ENCODE measurements at places on chromosomes 13 and 19. TPM values are rescaled to one million over a fixed set of nuclear protein-coding genes. Genes with fewer than 3 reads are reported as not detected.

DNA sequence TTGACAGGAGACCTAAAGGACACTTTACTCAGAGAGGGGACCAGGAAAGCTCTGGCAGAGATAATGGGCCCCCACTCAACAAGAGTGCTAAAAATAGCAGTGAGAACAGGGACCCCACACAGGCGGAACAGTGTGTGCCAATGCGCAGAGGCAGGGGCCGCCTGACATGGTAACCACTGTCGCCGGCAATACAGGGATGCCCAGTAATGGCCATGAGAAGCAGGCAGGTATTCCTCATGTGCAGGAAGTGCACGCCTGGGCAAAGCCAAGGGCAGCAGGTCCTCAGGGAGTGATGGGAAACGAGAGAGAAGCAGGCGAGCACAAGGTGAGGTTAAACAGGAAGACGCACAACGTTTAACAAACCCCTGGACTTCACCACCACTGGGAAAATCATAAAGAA is 757.1 kb downstream of the LIG4 start:
- no peak for DNase-seq

Gene SBK2
- not detected for total RNA-seq

DNA sequence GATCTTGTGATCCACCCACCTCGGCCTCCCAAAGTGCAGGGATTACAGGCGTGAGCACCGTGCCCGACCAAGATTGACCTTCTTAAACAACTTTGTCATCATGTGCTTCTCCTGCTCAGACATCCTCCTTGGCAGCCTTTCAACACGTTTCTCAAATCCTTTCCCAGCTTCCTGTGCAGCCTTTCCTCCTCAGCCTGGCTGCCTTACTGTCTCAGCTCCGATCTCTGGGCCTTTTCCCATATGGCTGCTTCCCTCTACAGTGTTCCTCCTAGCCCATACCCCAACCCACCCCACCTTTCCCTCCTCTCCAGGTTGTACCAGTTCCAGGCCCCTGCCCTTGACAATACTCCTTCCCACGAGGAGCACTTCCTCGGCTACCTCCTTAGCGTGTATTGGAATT is 7.2 kb downstream of the PHF11 start:
- DNase-seq = no peak

Gene ADGRE2
- 10.3 TPM for total RNA-seq

Gene NLRP5
- total RNA-seq = not detected

Gene IGSF23
- total RNA-seq = 0.93 TPM

Gene MKNK2
- total RNA-seq = 118 TPM

DNA sequence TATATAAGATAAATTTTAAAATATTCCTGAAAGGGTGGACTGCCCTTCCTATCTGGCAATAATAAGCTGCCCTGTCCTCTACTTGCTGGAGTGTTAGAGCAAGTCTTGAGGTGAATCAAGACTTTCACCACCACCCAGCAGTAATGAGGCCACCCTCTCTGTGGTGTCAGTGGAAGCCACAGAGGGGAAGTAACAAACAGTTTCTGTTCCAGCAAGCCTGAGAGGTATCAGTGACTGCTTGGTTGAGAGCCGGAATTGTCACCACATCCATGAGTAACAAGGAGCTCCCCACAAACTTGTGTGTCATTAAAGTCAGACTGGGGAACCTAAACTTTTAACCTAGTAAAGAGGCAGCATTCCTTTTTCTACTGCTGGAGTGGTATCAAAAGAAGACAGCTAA is 532.7 kb upstream of the SPRY2 start:
- no peak for DNase-seq

DNA sequence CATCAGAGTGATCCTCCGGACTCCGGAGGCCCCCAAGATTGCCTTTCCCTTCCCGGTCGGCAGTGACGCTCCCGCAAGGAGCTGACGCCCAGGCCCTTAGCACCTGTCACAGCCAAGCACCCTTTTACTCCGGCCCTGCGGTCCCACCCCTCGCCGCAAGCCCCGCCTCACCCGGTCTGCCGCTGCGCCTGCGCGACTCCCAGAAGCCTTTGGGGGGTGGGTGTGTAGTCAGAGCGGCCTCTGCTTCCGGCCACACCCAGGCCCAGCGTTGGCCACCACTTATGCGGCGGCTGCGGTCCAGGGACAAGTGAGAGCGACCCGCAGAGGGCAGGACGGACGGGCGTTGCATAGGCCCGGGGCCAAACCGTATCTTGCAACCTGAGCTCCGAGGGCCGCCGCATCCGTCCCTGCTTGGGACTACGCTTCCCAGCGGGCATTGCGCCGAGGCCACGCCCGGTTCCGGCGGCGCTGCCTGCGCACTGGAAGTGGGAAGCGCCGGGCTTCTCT is 441 bp upstream of the ZFP28 start:
- DNase-seq = peak; percentile 92

Gene ADPRHL1
- total RNA-seq = 2.5 TPM

DNA sequence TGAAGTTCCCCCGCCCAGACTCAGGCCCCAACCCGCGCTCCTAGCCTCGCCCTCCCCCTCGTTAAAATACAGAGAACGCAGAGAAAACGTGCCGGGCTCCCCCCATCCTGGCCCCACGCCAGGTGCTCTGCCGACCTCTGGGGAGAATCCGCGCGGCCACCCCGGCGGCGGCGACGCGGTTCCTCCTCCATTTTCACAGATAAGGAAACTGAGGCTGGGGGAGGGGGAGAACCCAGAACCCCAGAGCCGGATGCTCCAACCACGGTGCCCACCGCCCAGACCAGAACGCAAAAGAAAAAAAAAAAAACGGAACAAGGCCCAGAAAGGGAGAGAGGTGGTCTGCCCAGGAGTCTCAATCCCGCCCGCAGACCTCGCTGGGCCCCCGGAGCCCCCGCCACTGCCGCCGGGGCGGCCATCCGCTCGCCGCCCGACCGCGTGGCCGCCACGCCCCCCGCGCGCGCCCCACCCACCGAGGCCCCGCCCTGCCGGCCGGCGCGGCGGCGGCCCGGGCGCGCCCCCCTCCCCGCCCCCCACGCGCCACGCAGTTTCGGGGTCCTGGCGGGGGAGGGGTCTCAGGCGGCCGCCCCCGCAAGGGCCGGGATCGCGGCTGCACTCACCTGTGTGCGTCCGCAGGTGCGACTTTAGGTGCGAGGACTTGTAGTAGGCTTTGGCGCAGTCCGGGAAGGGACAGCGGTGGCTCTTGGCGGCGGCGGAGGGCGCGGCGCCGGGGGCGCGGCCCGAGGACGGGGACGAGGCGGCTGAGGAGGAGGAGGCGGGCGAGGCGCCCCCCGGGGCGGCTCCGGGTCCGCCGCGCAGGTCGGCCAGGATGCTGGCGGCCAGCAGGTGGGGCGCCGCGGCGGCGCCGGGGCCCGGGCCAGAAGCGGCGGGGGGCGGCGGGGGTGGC is 703 bp downstream of the KLF16 start:
- no peak for DNase-seq

Gene ZIC2
- 0.59 TPM for total RNA-seq

- DNase-seq = no peak
Observed at GRCh38 chr13:107035778-107036177, 467.8 kb upstream of the ARGLU1 start.

GRCh38 chr19:10419200-10419645 is 1.1 kb upstream of the PDE4A start:
- DNase-seq = no peak

Gene EXOSC5
- 11.4 TPM for total RNA-seq

DNA sequence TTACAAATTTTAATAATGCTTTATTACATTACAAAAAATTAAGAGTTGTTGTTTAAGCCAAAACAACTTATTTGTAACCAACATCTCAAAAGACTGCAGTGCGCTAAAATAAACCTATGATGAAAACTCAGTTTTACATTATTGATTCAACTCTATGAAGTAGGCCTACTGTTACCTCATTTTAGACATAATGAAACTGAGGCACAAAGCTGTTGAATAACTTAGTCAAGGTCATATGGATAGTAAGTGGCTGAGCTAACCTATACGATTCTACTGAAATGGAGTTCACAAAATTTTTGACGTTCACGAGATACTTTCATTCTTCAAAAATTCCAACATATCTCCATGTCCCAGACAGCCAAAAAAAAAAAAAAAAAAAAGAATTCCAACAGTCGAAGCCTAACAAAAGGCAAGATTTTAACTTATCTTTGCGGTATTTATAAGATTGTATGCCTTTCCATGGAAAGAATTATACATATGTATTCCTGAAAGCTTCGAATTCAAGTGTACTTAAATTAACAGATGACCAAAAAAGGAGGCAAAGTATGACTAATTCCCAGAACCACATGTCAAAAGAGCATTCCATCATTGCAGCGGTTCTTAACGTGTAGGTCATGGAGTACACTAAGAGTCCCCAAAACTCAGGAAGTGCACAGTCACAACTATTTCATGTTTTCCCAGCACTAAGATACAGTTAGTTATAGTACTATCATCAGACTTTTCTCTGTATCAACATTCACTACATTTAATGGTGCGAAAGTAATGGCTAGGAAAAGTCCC is 69.4 kb downstream of the PSPC1 start:
- no peak for DNase-seq

DNA sequence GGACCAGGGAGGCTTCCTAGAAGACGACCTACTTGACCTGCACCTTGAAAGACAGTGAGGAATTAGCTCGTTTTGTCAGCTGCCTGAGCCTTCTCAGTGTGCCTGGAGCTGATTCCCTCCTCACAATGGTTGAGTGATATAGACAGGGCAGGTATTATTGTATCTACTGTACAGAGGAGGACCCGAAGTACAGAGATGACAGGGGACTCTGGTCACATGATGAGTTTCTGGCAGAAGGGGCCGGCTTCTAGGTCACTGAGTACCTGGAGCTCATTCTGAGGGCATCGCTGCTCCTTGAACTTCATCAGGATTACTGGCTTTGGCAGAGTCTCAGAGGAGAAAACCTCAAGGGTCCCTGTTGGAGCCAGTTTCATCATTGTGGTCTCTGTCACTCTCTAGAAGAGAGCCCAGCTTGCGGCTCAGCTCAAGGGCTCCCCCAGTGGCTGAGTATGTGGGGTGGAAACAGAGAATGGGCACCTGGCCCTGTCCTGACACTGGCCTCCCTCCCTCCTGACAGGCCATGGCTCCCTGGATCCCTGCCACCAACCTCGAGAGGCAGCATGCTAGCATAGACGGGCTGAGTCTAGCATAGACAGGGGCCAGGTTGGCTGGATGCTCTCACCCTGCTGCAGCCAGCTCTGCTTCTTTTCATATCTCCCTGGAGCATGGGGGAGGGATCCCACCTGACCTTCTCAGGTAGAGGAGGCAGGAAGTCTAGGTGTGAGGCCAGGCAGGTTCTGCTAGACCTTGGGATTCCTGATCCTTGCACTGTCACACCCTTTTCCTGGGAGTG is 38.7 kb downstream of the NFIX start:
- no peak for DNase-seq

GRCh38 chr19:45913874-45914830 is at the start of gene NANOS2:
TSS of gene NANOS2 (minus strand) at chr19:45914778. CDS start at chr19:45914693, 85 bp downstream.
- no peak for DNase-seq

DNA sequence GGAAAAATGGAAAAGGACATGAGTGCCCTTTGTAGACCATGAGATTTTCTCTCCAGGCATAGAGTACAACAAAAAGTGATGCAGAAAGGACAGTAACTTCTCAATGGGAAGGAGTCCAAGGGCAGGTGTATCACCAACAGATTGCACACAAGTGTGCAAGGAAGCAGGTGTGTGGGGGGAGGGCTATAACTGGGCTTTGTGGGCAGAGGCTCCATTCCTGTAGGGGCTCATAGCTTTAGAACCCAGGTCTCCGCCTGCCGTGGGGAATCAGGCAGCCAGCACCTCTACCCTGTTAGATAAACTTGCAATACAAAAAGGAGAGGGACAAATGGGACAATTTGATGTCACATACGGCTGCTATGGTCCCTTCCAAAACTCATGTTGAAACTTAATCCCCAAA is 119.8 kb downstream of the MIPEP start:
- no peak for DNase-seq

GRCh38 chr13:46516599-46517338 is 36.2 kb upstream of the LRCH1 start:
- DNase-seq = no peak

- no peak for DNase-seq
Observed at GRCh38 chr13:41384749-41385503, 72.4 kb upstream of the RGCC start.

DNA sequence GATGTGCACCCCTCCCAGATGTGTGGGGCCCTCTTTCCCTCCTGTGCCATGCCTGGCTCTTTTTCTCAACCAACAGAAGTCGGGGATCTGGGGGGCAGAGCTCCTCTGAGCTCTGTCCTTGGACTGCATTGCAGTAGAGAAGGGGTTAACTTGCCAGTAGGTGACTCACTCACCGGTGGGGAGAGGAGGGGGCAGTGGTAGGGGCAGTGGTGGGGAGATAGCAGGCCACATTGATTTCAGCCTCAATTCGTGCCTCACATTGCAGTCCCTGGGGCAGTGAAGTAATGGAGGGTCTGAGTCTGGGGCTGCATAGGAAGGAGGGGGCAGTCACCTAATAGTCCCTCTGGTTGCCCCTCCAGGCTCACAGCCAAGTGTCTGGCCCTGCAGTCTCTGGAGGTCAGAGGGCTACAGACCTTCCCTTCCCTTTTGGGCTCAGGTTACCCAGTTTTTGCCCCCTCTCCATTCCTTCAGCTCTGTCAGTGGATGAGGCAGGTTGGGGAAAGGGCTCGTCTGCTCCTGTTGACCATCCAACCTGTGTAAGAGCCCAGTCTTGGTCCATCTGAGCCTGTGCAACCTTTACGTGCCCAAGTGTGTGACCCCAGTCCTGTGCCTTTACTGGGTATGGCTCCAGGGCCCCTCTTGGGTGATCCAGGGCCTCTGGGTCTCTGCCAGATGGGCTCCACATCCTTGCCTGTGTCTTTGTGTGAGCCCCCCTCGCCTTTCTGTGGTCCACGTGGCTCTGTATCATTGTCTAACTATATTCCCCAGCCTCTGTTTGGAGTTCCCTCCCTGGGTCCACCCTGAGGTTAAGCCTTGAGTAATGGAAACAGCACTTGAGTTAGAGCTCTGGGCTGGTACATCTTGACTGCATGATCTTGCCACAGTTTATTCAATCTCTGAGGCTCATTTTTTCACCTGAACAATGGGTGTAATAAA is 13.0 kb downstream of the CIC start:
- DNase-seq = no peak

DNA sequence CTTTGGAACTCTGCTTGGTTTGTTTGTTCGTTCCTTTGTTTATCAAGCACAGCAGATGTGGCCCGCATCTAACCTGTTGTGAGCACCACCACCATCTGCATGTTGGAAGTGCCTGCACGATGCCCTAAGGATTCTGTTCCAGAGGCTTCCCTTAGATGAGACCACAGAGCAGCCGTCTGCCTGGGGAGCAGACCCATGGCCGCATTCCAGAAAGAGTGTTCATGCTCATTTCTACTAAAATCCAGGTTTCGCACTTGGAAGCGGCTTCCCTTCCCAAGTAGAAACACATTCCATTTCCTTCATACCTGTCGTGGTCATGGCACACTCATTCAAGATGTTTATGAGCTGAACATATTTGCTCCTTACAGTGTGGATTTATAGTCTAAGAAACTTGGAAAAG is 27.2 kb downstream of the COL4A2 start:
- no peak for DNase-seq

Gene RASAL3
- total RNA-seq = not detected
